Posterior vena cava (tissue), 2 donors: ENCODE measurements at places on chromosomes 5 and 9. TPM values are rescaled to one million over a fixed set of nuclear protein-coding genes. Genes with fewer than 3 reads are reported as not detected.

TAF1L gene
- 0.05 TPM for total RNA-seq

DNA sequence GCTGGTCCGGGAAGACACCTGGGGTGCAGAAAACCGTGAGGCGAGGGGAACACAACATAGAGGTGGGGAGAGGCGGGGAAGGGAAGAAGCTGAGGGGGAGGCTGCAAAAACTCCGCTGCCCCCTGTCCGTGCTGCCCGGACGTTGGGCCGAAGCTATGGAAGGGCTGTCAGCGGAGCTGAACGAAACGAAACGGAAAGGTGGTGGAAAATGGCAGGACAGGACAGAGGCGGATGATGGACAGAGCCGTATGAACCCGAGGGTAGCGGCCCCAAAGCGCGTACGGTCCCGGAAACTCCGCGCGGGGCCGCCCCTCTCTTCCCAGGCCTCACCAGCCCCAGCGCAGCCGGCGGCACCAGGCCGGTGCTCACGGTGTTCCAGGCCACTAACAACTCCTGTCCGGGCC, 272 bp downstream of the ANAPC2 start:
- no peak for DNase-seq

- DNase-seq, result no peak
These were observed 69.2 kb upstream of the PLPP1 start for GRCh38 chr5:55603922-55604321.

TMEM161B gene
- 17.2 TPM for total RNA-seq

- DNase-seq, result no peak
These were observed 175.6 kb upstream of the COX7C start for GRCh38 chr5:86442036-86442745.

GRCh38 chr9:35489313-35490154, at the start of gene RUSC2:
Gene RUSC2 (plus strand): TSS chr9:35490111. CDS start chr9:35546522, 56,411 bp downstream.
- peak; percentile 95 for DNase-seq

GRCh38 chr5:113495422-113495841, 7.2 kb upstream of the MCC start:
- no peak for DNase-seq

DNA sequence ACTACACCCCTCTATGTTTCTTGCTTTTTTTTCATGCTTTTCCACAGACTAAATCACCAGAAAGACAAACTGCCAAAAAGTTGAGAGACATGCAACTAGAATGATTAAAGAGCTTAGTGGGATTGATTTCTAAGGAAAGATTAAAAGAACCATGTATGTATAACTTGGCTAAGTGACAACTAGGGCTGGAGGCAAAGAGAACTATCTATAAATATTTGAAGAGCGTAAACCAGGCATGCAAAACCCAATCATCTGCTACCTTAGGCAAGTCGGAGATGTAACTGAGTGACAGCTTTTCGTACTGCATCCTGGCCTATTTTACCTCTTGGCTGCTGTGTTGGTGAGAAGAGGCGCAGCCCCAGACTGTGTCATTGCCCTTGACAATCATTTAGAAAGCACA, 121.0 kb upstream of the TLX3 start:
- DNase-seq, result no peak

GRCh38 chr9:99015890-99016289, 72.2 kb downstream of the COL15A1 start:
- DNase-seq, result no peak

GRCh38 chr5:175585567-175585966, 72.3 kb upstream of the HRH2 start:
- no peak for DNase-seq

GRCh38 chr5:142618130-142618523, 67.8 kb downstream of the FGF1 start:
- no peak for DNase-seq

DNA sequence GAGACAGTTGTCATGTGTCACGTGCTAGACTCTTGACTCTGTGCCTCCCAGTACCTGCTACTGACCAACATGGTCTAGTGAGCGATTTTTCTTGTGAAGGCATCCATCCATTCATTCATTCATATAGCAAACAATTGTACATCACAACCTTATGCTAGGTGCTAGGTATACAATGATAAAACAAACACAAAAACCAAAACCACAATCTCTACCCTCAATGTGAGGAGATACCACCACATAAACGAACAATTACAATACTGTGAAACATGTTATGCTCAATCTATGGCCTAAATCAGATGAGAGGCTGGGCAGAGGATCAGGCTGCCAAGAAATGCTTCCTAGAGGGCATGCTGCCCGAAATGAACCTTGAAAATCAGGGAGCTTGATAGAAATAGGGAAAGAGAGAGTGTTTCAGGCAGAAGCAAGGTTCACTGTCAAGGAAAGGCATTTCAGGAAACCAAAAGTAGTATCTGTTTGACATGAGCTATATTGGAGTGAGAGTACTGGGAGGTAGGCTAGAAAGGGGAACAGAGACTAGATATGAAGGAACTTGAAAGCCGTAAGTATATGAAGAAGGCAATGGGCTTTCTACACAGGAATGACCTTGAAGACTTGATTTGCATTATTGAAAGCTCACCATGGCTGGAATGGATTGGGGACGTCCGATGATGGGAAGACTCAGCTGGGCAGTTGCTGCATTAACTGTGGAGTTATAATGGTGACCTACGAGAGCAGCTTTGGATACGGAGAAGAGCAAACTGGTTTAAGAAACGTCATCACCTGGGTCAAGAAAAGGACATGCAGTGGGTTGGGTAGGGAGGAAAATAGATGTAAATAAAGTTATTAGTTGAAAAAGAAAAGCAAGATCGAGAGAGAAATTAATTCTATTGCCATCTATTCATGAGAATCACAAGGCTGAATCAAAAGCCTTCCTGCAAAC, 90.1 kb downstream of the THBS4 start:
- no peak for DNase-seq

- no peak for DNase-seq
These were observed 597.6 kb downstream of the RAB3C start for GRCh38 chr5:59180515-59180914.

GRCh38 chr5:138015916-138016315, 17.0 kb downstream of the FAM13B start:
- DNase-seq, result no peak

- DNase-seq, result no peak
These were observed 206.5 kb downstream of the DAB2IP start for GRCh38 chr9:121857928-121858327.

DNA sequence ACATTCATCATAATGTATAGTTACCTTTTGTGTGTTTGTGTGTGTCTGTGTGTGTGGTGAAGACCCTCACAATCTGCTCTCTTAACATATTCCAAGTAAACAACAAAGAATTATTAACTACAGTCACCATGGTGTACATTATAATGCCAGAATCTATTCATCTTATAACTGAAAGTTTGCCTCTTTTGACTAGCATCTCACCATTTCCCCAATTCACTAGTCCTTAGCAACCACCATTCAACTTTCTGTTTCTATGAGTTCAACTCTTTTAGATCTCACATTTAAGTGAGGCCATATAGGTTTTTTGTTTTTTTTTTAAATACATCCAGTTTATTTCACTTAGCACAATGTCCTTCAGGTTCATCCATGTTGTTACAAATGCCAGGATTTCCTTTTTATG, 83.6 kb downstream of the SMC2 start:
- DNase-seq, result no peak

DNA sequence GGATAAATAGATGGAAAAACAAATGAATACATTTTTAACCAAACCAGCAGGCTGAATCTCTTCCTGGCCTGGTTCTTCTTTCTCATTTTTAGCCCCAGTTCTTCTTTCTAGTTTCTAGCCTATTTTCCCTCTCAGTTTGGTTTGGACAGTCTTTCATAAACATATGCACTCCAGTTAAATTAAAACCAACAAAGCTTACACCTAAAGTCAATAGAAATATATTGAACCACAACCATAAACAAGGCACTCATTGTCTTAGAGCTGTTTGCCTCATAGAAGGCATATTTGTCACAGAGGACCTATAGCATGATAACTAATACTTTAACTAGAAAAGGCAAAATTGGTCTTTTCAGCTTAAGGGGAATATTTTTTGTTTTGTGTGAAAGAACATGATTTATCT, 638.3 kb downstream of the NR2F1-AS1 start:
- DNase-seq, result no peak

GRCh38 chr9:26334706-26335105, 557.9 kb downstream of the CAAP1 start:
- no peak for DNase-seq

- DNase-seq, result no peak
These were observed 18.3 kb upstream of the IFNK start for GRCh38 chr9:27505744-27506161.

INSL4 gene
- not detected for total RNA-seq

NR4A3 gene
- 49.8 TPM for total RNA-seq

LCN2 gene
- 0.67 TPM for total RNA-seq

- no peak for DNase-seq
These were observed 26.0 kb downstream of the GAS1 start for GRCh38 chr9:86921151-86921923.

DNA sequence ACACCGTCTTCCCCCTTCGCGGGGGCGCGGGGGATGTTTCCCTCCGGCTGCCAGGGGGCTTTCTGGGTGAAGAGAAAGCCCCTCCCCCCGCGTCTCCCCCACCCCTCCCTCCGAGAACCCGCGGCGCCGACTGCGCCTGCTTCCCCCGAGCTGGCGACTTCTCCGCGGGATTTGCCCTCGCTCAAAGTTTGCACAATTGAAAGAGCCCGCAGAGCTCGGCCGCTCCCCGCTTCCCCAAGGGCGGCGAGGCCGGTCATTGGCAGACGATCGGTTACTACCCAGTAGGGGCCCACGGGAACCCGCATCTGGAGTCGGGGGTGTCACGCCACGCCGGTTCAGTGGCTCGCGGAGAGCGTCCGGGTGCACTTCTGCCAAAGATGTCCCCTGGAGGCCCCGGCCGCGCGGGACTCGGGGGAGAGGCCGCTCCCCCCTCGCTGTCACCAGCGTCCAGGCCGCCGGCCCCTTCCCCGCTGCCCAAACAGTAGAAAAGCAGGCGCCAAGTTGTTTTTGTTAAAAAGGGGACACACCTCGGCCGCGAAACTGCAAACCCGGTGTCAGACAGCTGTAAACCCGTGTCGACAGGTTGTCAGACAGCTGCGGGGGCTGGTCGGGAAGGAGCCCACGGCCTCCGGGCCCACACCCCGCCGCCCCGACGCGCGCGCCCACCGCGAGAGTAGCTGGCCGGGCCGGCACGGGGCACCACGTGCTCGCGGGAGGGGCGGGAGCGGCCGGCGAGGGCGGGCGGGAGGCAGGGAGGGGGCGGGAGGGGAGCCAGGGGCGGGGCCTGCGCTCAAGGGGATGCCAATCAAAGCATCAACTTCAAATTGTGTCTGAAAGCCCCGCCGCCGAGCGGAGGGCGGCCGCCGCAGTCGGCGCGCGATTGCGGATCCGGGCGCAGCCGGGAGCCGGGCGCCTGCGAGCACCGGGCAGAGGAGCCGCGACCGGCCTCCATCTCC, at the start of gene IRX1:
Gene IRX1 (plus strand): TSS at position 827 of the 956 bp plus-strand sequence. CDS start 274 bp downstream, outside the sequence.
- no peak for DNase-seq

- DNase-seq, result no peak
These were observed 3.4 kb upstream of the PDGFRB start for GRCh38 chr5:150159031-150159430.

SEMA5A gene
- total RNA-seq, result 34.1 TPM

GFRA3 gene
- total RNA-seq, result not detected

DNA sequence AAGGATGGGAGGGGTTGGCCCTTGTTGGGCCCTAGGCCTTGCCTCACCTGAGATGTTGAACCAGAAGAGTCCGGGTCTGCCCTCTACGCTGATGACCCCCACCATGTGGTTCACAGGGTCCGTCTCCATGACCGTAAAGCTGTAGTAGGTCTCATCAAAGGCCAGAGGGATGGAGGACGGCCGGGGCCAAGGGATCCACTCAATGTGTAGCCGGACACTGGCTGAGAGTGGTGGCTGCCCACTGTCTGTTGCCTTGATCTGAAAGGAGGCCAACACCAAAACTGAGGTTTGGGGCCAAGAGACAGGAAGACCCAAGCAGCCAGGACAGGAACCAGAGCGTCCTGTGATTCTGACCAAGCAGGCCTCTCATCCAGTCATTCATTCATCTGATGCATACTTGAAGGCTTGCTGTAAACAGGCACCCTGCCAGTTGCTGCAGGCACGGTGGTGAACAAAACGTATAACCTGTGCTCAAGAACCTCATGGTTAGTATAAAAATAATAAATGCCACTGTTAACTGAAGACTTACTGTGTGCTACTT, 37.9 kb downstream of the FAT2 start:
- DNase-seq, result no peak

GRCh38 chr9:113463418-113464285, at the start of gene RGS3:
Gene RGS3 (plus strand): TSS chr9:113463727. CDS start chr9:113463803, 76 bp downstream.
- peak; percentile 77 for DNase-seq

- DNase-seq, result peak; percentile 50
These were observed 3.5 kb downstream of the LMX1B start for GRCh38 chr9:126617003-126617822.

DNA sequence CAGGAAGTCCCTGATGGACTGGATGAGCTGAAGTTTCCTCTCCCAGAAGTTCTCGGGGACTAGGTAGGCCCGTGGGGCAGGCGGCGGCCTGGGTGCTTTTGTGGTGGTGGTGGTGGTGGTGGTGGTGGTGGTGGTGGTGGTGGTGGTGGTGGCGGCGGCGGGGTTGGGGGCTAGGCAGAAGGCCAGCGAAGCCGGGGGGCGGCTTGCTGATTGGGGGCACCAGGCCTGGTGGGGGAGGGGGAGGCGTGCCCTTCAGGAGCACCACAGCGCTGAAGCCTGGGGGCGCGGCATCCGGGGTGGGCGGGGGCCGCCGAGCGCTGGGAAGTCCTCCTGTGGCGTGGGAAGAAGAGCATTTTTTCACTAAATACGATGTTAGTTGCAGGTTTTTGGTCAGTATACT, 26.9 kb downstream of the SPATA31C1 start:
- DNase-seq, result no peak

DNA sequence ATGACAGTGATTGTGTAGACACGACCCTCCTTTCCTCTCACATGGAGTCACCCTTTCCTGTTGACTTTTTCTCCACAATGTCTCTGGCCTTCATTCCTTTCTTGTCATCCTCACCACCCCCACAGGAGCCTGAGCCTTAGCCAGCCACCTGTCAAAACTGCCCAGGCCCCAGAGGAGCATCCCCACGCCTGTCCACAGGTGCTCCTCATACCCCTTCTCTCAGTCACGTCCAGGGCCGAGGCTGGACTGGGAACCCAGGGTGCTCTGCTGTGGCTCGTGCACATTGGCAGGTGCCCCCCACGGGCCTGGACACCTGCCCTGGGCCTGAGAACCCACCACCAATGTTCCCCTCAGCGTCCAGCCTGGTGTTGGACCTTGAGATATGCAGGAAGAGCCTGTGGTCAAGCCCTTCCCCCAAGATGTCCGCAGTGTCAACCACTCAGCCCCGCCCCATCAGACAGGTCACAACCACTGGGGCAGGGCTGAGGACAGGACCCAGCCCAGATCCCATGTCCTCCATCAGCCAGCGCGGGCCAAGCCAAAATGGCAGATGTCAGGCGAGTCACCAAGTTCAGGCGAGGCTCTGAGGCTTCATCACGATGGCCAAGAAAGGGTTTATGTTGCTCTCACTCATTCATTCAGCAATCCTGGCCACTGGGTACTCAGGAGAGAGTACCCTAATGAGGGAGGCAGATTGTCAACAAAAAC, 65.8 kb upstream of the STXBP1 start:
- DNase-seq, result no peak

DNA sequence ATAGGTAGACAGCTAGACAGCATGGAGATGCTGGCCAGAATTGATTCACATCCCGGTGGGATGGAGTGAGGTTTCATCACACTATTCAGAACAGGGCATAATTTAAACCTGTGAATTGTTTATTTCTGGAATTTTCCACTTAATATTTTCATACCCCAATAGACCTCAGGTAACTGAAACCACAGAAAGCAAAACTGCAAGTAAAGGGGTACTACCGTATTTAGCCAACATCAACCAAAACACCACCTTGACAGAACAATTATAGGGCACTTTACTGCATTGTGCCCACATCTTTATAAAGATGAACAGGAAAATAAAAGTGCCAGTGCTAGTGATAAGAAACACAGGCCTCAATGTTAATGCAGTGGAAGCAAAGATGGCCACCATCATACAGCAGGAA, 7.5 kb downstream of the SERINC5 start:
- no peak for DNase-seq
